ENCODE measurements at places on chromosomes 16 and 17.

GRCh38 chr17:8122422-8122923 lies 1.4 kb downstream of the HES7 start:
- DNase-seq, result no peak

DNA sequence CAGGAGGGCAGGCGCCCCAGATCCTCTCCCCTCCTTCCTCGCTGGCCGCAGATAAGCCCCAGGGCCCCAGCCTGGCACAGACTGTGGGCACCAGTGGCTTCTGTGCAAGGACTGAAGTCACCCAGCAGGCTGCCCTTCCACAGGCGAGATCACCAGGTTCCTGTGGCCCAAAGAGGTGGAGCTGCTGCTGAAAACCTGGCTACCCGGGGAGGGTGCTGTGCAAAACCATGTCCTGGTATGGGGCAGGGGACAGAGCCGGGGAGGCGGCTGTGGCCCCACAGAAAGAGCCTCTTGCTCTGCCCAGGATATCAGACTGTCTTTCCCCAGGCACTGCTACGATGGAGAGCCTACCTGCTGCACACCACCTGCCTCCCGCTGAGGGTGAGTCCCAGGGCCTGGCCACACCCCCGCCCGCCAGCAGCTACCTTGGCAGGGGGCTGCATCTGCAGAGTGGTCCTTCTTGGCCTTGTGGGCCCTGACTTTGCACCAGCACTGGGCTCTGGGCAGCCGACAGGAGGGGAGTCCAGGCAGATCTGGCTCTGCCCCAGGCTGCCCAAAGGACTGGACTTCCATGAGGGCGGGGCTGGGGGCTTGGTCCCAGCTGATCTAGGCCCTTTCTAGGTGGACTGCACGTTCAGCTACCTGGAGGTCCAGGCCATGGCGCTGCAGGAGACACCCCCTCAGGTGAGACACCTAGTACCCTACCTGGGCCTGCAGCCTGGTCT lies 615 bp downstream of the CARMIL2 start:
- DNase-seq, result no peak

DNA sequence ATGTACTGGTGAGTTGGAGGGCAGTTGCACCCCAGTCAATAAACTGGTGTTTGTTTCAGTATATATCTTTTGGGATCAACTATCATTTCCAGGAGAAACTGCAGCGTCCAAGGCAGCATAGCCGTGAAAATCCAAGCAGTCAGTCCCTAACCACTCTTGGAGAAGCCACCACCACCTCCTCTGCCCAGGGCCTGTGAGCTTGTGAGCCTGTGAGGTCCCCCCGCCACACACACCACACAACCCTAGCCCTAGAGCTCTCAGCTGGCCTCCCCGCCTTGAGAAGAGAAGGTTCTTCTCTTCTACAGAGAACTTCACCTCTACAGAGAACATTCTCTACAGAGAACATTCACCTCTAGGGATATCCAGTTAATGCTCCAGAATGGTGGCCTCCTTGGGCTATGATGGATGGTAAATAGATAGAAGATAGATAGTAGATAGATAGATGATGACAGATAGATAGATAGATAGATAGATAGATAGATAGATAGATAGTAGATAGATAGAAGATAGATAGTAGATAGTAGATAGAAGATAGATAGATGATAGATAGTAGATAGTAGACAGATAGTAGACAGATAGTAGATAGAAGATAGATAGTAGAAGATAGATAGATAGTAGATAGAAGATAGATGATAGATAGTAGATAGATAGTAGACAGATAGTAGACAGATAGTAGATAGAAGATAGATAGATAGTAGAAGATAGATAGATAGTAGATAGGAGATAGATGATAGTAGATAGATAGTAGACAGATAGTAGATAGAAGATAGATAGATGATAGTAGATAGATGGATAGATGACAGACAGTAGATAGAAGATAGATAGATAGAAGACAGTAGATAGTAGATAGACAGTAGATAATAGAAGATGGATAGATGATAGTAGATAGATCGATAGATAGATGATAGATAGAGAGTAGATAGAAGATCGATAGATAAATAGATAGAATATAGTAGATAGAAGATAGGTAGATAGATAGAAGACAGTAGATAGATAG lies 13.7 kb downstream of the ALOX15B start:
- no peak for DNase-seq

GRCh38 chr17:79459003-79459655 lies 151.7 kb downstream of the RBFOX3 start:
- no peak for DNase-seq

DNA sequence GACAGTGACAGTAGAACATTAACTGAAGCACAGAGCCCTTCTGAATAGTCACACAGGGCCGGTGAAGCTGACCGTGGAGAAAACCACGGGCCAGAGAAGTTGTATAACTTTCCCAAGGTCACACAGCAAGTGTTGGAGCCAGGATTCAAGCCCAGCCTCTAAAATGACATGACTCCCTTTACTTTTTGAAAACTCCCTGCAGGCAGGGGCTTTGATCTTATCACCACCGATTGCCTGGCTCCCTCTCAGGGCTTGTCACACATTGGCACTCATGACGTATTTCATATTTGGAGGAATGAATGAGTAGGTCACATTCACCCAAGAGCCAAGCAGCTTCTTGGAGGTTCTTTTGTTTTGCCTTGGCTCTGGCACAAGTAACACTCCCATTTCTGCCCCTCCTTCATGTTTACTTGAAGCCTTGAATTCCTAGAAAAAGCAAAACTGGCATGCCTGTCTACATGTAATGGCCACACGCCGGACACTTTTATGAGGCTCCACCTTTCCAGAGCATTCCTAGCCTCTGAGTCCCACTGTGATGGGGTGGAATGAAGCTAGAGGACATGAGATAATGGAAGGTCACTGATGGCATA lies 13.3 kb upstream of the RBBP6 start:
- DNase-seq, result no peak

- no peak for DNase-seq
Observed at GRCh38 chr17:17789828-17790636, 46.8 kb downstream of the SREBF1 start.

GRCh38 chr16:80894091-80894490 lies 89.7 kb upstream of the CDYL2 start:
- DNase-seq, result no peak

- DNase-seq, result no peak
Observed at GRCh38 chr16:65548470-65548869, 426.6 kb upstream of the CDH11 start.

- no peak for DNase-seq
Observed at GRCh38 chr16:17404941-17405689, 65.6 kb downstream of the XYLT1 start.

GRCh38 chr16:75007443-75007842 lies 8.6 kb downstream of the ZNRF1 start:
- no peak for DNase-seq

DNA sequence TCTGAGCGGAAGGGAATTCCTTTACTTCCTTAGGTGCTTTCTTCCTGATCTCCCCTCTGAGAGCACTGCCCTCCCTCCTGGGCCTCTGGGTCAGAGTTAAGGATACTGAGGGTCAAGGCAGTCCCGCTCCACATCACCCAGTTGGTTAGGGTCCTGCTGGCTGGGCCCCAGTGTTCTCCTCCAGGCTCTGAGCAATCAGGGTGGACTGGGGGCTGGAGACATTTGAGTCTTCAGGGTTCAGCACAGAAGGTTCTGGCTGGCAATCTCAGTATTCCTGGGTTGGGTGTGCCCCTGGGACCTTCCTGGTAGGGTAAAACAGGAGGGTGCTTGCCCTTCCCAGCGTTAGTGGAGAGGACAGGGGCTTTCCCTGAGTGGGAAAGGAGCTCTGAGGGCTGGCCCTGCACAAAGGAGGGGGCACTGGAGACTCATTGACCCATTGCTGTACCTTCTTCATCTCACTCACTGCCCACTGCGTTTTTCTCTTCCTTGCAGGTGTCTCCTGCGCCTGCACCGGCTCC lies 448 bp downstream of the MT1M start:
- DNase-seq, result no peak

- DNase-seq, result no peak
Observed at GRCh38 chr17:7946441-7946840, 14.4 kb downstream of the CNTROB start.

GRCh38 chr17:55304171-55304859 lies 39.6 kb downstream of the HLF start:
- no peak for DNase-seq

DNA sequence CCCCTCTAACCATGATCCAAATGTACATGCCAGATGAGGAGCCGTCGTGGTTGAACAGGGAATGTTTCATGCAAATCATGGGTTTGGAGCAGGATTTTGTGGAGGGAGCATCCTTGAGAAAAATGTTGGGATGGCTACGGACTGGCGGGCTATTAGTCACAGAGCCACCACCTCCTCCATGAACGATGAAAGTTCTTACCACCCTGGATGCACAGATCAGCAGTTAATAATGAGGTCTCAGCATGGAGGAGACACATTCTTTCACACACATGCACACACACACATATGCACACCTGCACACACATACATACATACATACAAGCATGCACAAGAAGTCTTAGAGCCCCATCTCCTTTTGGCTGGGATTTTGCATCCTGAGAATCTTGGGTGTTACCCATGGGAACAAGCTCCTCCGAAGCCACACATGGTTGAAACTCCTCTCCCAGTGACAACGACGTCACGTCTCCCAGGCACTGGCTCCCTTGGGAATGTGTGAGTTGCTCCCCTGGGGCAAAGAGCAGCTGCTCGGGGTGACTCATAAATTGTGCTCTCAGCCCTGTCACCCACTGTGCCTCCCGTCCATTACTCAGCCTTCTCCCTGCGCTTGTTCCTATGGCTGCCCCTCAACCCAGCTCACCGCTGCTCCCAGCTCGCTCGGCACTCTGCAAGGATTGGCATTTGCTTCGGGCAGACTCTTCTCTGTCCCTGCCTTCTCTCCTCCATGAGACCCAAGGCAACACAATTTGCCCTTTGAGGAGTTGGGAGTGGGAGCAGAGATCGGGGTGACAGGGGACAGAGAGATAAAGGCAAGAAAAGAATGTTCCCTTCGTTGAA lies 344.6 kb downstream of the SOX9 start:
- DNase-seq, result no peak

DNA sequence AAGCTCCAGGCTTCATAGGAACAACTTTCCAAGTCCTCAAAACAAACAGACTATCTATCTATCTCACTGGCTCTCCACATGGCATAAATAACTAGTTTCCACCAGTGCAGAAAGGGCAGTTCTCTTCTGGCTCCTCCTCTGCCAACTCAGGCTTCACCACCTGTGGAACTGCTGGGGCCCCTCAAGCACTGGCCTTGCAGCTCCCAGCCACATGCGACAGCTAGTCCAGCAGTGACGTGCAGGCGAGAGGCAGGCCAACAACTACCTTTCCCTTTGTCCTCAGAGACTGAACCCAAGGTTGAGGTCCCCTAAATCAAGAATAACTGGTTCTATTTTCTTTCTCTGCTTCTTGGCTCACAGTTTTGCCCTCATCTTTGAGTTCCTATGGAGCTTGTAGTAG lies 137.6 kb downstream of the AATF start:
- DNase-seq, result no peak

DNA sequence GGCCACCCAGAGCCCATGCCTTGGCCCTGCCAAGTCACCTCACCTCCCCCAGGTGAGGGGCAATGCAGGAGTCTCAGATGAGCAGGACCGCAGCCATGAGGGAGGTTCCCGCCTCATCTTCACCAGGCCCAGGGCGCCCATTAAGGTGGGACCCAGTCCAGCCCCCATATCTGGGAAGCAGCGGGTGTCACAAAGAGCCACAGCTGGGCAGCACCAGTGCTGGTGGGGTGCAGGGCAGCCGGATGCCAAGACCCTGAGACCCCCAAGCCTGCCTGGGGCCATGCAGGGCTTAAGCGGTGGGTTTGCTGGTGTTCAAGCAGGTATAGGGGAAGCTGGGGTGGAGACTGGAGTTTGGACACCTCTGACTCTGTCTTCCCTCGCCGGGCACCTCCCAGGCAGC lies 237.8 kb upstream of the GSE1 start:
- DNase-seq, result no peak

DNA sequence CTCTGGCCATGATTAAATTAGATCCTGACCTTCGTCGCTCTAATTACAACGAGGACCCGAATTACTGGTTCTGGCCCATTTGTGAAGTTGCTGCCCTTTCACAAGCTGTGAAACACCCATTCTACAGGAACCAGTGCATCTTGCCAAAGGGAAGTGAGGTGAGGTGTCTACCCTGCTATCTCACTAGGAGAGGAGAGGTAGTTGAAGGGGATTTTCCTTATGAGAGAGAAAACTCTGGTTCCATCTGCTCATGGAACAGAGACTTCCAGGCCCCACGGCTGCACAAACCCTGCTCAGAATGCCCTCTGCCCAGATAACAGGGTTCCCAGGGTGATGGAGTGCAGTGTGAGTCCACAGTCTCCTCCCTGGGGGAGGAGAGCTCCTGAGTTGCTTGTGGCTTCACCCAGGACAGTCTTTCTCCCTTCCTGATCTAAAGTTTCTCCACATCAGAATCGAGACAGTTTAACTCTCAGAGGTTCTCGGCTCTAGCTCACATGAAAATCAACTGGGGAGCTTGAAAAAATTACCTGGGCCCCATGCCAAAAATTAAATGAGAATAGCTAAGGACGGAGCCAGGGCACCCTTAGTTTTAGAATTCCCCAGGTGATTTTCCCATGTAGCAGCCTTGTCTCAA lies 7.8 kb upstream of the SSTR2 start:
- no peak for DNase-seq

GRCh38 chr16:70481929-70482536 lies 27.6 kb downstream of the FCSK start:
- DNase-seq, result no peak

DNA sequence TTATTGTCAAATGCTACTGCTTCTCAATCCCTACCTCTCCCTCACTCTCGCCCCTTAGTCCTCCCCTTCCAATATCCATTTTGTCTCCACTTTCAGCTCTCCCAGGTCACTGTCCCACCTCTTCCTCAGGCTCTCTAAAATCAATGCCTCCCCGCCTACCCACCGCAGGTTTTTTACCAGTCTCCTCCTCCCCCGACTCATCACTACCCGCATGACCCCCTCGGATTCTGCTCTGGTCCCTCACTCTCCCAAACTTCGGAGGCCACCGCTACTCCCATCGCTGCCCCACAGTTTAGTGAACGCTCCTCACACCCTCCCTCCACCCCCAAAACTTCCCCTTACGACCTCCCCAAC lies 513 bp downstream of the CRLF3 start:
- DNase-seq, result no peak

- DNase-seq, result no peak
Observed at GRCh38 chr17:10197362-10197720, 1.1 kb downstream of the GAS7 start.

- no peak for DNase-seq
Observed at GRCh38 chr16:77359065-77359502, 75.8 kb downstream of the ADAMTS18 start.

GRCh38 chr17:73865831-73866230 lies 221.6 kb upstream of the SDK2 start:
- DNase-seq, result no peak
